ENCODE measurements at places on chromosomes 2 and 18.

GRCh38 chr2:36444216-36444936, 88.8 kb downstream of the CRIM1 start:
- peak; percentile 68 for DNase-seq

DNA sequence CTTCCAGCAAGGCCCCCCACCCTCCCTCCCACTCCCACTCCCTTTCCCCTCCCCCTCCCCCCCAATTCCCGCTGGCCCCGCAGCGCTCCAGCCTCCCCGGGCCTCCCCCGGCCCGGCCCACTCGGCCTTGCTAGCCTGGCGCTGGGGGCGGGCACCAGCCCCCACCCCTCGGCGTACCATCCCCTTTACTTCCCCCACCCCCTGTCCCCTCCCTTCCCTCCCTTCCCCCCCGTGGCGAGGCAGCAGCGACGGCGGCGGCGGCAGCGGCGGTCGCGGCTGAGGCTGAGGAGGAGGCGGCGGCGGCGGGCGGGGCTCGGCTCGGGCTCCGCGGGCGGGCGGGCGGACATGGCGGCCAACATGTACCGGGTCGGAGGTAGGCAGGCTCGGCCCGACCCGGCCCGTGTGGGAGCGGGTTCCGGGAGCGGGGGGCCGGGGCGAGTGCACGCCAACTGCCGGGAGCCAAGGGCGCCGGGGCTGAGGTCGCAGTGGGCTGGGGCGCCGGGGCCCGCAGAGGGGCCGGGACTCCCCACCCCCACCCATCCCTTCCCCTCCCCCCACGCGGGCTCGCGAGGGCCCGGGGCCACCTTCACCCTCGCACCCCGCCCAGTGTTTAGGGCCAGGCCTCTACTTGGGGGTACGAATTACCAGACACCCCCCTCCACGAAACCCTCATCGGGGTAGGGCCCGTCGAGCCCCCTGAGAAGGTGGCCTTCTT, at the start of gene MTA3:
MTA3 (plus strand) TSS at position 232 of the 715 bp plus-strand sequence; CDS start at position 346, 114 bp downstream.
- peak; percentile 84 for DNase-seq

DNA sequence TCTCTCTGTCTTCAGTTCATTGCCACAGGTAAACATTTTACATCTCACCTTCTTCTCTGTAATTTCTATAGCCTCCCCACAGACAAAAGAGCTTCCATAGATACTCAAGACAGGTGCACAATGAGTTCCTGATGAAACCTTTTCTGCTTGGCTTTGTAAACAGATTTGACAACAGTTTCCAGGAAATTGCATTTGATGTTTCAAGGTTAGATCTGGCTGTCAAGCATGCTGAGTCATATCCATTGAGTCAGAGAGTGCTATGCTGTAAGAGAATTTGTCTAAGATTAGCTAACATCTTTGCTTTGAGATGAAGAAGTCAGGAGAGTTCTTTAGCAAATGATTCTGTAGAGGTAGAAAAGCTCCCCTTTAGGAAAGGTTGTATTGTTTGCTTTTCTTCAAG, 40.6 kb upstream of the MAP2 start:
- DNase-seq = peak; percentile 73

- peak; percentile 41 for DNase-seq
Measured at GRCh38 chr2:129469871-129470270, 509.6 kb upstream of the RAB6C start.

DNA sequence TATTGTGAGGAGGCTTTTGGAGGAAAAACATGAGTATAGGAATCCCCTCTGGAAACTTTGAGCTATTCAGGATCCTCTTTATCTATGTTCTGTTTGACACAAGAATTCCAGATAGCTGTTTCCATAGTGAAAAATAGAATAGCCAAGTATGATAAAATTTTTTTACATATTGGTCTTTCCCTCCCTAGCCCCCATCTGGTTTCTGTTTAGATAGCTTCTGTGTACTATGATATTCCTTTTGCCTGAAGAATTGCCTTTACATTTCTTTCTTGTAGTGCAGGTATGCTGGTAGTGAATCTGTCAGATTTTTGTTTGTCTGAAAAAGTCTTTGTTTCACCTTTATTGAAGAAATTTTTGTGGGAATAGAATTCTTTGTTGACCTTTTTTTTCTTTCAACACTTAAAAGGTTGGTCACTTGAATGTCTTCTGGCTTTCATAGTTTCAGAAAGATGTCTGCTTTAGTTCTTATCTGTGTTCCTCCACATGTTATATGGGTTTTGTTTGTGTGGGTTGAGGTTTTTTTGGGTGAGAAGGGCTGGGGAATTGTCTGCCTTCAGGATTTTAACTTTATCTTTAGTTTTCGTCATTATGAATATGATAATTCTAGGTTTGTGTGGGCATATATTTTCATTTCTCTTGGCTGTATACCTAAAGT, 29.9 kb upstream of the FBLN7 start:
- no peak for DNase-seq

DNA sequence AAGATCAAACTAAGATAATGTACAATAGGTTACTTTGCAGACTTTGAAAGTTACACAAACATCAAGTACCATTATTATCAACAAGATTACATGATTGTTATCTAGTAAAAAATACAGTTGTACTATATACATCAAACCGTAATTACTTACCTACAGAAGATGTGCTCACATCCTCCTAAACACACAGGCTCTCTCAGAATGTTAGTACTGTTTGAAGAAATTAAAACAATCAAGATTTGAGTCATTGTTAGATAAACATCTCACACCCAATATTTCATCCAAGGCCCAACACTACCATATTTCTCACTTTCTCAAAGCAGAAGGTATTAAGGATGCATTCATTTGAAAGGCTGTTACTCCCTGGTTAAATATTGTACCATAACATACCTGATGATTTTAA, 12.6 kb downstream of the BARD1 start:
- DNase-seq = no peak

DNA sequence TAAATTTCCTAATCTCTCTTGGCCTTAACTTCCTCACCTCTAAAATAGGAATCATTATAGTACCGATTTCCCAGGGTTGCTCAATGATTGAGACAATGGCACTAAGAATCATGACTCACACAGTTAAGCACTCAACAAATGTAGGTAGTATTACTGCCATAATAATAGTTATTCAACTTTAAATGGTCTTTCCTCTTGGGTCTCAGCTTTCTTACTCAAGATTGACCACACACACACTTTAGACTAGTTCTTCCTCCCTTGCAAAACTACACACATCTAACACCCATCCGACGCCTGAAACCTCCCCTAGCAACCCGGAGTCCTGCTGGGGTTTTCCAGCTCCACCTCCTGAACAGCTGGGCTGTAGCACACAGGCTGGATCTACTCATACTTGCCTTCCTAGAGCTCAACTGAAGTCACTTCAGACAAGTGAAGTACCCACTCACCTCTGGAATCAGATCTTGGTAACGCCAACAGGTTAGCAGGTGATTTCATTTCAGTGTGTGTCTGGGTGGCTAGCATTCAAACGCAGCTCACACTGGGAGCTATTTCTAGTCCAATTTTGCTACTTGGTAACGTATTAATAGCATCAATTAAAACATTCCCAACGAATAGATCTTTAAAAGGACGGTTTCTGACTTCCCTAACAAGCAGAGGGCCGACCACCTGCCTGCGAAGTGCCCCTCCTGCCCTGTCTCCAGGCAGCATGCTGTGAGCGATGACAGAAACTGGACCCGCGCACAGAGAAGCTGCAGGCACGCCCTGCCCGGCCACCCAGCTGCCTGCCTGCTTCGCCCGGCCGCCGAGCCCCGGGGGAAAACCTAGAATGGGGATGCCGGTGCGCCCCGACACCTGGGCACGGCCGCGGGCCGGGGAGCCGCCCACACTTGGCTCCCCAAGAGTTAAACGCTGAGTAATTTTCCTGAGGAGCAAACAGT, 1.1 kb downstream of the UXS1 start:
- DNase-seq = peak; percentile 75

- DNase-seq = peak; percentile 41
Measured at GRCh38 chr2:241741016-241741415, 6.6 kb downstream of the D2HGDH start.

GRCh38 chr18:57218281-57218680, 71.4 kb downstream of the BOD1L2 start:
- DNase-seq = no peak

- no peak for DNase-seq
Measured at GRCh38 chr2:19300961-19301360, 57.5 kb downstream of the OSR1 start.

GRCh38 chr2:101463911-101464641, 10.8 kb downstream of the RFX8 start:
- DNase-seq = peak; percentile 36

GRCh38 chr2:62293490-62294271, 97.8 kb downstream of the B3GNT2 start:
- DNase-seq = peak; percentile 84

GRCh38 chr2:227914362-227914761, 42.9 kb downstream of the DAW1 start:
- no peak for DNase-seq

- peak; percentile 91 for DNase-seq
Measured at GRCh38 chr18:61991201-61991600, 98.4 kb upstream of the RNF152 start.

GRCh38 chr2:30709516-30709915, 97.7 kb downstream of the CAPN13 start:
- DNase-seq = no peak

DNA sequence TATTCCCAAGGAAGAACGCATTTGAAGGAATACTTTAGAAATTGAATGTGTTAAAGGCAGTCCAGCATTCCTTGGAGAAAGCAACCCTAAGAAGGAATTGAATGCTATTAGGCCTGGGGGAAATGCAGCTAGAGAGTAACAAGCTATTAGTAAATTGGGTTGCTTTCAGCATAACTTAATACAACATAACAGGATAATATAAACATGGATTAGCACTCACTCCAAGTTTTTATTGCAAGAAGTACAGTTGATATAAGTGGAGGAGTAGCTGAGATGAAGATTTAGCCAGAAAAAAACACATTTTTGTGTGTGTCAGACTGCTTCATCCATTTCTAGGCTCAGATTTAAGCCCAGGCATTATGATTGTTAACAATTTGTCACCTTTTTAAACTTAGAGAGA, 314.6 kb downstream of the MEIS1 start:
- DNase-seq = no peak
